GM06990 (cell line): ENCODE measurements at places on chromosomes 16 and 17.

- no peak for DNase-seq
Measured at GRCh38 chr17:76176701-76177574, 35.9 kb upstream of the FOXJ1 start.

DNA sequence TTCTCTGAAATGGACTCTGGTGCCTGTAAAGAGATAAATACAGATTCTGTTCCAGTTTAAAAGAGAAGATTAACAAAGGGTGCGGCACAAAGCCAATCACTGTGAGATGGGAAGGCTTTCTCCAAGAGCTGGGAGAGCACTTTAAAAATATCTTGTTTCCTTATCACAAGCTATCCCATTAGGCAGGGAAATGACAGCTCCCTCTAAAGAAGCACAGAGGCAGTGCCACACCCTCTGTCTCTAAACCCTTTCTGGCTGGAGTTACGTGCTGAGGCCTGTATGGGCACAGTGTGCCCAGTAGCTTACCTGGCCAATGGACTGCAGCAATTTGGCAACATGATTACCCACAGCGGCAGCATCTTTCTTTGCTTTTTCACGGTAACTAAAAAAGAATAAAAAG is 9.0 kb upstream of the TERB1 start:
- no peak for DNase-seq

- DNase-seq = no peak
Measured at GRCh38 chr17:19671433-19671832, 22.9 kb downstream of the ALDH3A2 start.

DNA sequence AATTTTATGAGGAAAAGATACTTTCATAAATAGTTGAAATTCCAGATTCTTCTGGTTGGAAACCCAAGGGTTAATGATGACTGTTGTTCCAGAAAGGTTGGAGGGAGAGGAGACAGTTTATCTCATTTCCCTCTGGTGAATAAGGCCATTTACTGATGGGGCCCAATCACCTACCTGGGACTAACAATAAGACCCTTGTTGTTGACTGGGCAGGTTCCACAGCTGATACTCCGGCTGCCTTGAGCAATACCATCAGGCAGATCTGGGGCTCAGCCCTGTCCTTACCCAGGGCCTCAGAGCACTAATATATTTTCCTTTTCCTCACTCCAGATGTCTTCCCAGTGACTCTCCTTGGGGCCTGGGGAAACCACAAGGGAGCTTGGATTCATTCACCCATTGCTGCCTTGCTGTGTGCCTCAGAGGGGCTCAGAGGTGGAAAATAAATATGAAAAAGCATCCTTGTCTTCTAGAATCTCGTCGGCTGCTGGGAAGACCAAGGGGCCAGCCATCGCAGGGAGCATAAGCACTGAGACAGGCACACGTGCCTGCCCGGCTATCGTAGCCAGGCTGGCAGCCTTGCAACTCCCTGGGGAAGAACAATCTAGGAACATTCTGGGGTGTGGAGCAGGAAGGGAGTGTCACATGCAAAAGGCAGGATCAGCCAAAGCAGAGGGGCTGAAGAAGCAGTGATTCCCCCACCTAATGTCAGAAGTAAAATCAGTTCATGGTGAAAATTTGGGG is 54.4 kb downstream of the MPRIP start:
- DNase-seq = no peak
